NCI-H2081 (cell line): ENCODE measurements at places on chromosomes 12 and 14.

DNA sequence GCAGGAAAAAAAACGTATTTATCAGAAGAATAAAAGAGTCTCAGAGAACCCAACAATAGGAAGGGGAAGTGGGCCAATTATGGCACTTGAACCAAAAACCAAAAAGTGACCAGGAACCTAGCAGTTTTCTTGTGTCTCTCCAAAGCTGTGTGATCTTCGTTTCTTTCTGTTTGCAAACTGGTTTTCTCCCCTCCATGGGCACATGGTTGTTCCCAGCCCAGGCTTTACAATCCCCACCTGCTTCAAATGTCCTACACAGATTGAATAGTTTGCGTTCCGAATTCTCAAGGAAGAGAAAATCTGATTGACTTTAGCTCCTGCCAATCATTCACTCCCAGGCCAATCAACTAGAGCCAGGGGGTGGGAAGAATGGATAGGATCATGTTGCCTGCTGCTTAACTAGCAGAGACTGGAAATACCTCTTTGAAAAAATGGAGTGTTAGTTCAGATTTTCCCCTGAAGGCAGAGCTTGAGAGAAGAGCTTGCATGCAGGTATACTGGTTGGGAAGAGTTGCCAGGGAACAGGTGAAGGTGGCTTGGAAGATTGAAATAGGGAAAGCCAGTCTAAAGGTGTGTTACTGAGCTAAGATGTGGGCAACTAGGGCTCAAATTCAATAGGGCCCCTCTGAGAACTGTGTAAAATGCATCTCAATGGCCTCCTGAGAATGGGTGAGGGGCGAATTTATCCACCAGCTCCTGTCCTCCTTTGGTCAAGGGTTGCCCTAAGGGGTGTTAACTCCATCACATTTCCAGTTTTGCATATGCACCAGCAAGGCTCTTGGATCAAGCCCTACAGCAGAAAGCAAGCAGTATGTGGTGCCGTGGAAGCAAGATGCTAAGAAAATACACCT lies 106.4 kb upstream of the SRRM4 start:
- no peak for DNase-seq

DNA sequence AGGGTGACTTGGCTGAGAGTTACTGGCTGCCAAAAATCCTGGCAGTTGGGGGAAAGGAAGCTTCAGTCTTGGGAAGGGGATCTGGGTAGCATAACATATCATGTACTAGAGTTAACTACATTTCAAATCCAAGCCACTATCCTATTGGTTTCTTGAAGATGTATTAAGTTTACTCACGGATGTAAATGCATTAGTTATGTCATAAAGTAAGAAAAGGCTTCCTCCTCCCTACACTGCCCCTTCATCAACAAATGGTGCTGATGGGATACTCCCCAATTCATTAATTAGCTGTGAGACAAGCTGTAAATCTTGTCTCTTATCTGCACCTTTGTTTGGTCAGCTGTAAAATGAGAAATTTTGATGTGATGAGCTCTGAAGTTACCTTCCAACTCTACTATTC lies 150.1 kb upstream of the SOX5 start:
- DNase-seq = no peak

- no peak for DNase-seq
These were observed 10.9 kb upstream of the KRT77 start for GRCh38 chr12:52713960-52714886.

GRCh38 chr14:67963960-67964812 lies 144.6 kb downstream of the RAD51B start:
- no peak for DNase-seq

- no peak for DNase-seq
These were observed 37.4 kb downstream of the GNPTAB start for GRCh38 chr12:101793401-101793800.

GRCh38 chr14:54501480-54501879 lies 8.2 kb upstream of the CGRRF1 start:
- no peak for DNase-seq

DNA sequence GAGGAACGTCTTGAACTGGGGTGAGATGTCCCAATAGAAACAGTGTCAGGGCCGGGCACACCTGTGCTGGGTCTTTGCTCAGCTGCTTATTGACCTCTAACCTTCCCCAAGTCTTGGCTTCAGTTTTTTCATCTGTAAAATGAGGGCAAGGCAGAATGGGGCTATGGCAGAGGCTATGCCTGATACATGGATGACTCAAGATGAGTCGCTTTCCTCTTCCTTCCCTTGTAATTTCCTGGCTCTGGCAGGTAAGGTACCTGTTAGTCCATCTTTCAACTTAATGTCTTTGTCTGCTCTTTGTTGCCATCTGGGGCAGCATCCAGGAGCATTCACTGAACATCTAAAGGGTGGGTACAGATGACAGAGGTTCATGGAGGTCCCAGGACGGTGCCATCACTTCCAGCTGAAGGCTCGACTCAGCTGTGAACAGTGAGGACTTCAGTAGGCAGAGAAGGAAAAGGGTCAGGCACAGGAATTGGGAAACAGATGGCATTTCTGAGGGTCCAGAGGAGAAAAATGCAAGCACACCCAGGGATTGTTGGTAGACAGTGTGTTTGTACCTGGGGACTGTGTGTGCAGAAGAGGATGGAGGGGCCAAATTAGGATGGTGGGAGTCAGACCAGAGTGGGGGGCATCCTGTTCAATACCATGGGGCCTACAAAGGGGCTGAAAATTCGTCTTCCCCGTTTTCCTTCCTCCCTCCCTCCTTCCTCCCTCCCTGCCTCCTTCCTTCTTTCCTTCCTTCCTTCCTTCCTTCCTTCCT lies 268.3 kb downstream of the VRK1 start:
- DNase-seq = no peak

DNA sequence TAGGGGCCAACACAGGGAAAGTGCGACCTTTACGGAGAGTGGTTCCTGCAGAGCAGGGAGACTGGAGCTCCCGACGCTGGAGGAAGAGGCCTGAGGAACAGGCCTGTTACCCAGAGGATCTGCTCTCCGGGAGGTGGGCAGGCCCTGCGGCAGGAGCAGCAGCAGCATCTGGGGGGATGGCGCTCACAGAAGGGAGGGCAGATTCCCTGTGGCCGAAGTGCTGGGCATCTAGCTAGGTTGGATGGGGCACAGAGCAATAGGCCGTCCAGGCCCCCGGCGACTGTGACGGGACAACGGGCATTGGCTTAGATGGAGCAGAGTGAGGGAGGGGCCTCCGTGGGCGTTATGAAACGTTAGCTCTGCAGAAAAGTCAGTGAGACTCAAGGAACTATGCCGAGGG lies 135.6 kb downstream of the PIWIL1 start:
- no peak for DNase-seq

DNA sequence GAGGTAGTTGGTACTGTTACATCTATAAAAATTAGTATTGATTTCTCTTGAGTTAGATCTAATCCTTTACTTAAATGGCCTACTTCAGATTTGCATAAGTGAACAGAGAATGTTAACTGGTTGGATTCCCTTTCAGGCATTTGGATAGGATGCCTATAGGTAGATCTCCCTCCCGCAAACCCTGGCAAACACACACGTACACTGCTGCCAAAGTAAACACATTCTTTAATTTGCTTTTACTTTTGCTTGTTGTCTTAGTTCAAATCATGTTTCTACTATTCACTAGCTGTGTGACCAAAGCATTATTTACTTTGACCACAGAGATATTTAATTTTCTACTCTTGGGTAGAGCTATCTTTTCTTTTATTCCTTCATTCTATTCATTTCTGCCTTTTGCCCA lies 936.1 kb upstream of the FBXO33 start:
- DNase-seq = peak; percentile 31

DNA sequence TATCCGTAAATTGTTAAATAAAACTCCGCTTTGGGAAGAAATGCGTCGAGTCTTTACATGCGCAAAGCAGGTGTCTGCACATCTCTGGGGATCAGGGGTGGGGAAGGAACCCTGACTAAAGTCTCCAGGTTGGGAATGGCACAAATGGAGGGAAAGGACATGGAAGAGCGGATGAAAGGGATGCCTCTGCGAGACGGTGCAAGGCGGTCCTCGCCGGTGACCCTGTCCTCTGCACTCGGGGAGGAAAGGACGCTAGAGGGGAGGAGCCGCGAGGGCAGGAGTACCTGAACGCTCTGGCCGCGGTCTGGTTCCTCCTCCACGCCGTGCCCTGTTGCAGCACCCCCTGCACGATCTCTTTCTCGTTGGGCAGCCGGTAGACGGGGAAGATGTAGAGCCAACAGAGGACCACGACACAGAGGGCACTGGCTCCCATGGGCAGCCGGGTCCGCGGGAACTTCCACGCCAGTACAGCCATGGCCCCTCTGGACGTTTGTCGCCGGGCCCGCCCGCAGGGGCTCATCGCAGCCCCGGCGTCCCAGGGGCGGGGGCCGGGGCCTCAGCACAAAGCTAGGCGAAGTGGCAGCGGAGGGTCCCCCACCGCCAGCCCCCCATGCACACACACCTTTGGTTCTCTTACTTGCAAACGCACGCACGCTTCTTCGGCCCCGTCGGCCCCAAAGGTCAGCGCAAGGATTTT lies 646 bp downstream of the ST8SIA1 start:
- no peak for DNase-seq
